ELR (cell line): ENCODE measurements at places on chromosomes 2 and 18.

- peak; percentile 64 for DNase-seq
These were observed 3.3 kb downstream of the BOK start for GRCh38 chr2:241561832-241562231.

DNA sequence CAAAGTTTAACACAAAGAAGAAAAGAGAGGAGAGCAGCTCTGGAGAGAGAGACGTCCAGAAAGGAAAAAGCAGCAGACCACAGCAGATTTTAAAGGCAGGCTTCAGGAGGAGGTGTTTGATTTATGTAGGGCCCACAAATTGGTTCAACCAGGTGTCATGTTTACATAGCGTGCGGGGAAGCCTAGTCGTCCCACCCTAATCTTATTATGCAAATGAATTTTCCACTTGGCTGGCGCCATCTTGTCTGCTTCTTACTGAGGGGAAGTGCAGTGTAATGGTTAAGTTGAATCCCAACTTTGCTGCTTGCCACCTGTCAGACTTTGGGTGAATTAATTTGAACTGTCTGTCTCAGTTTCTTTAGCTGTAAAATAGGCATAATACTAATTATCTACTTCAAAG, 282.4 kb upstream of the CYRIA start:
- DNase-seq: no peak

- no peak for DNase-seq
These were observed 51.6 kb downstream of the BMP10 start for GRCh38 chr2:68819556-68819955.

GRCh38 chr2:238428866-238429265, 2.1 kb downstream of the ASB1 start:
- peak; percentile 46 for DNase-seq

DNA sequence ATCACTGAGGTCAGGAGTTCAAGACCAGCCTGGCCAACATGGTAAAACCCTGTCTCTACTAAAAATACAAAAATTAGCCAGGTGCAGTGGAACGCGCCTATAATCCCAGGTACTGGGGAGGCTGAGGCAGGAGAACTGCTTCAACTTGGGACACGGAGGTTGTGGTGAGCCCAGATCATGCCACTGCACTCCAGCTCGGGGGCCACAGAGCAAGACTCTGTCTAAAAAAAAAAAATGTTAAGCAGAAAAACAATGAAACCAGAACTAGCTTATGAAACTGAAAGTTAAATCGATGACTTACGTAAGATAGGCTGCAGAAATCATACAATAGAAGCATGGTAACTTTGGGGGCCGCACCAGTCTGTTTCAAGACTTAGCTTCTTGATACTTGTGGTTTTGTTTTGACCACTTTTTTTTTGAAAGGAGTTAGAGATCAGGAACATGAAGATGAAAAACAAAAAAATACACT, 6.2 kb upstream of the GPR155 start:
- DNase-seq: no peak

- no peak for DNase-seq
These were observed 323.2 kb downstream of the OSR1 start for GRCh38 chr2:19035238-19035637.

DNA sequence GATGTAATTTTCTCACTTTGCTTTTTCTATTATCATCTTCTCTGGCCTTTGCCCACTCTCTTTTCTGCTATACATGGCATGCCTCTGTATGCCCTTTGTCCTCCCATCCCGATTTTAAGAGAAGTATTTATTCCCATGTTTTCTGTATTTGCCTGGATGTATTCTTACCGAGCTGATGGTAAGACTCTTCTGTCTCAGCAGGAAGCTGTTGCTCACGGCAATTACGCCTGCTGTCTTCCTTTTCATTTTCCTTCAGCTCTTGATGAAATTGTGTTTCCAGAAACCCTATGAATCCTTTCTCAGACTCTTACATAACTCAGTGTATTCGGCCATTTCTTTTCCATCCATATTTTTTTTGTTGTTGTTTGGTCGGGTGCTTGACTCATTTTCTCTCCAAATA, 121.6 kb downstream of the SP3 start:
- DNase-seq: no peak

DNA sequence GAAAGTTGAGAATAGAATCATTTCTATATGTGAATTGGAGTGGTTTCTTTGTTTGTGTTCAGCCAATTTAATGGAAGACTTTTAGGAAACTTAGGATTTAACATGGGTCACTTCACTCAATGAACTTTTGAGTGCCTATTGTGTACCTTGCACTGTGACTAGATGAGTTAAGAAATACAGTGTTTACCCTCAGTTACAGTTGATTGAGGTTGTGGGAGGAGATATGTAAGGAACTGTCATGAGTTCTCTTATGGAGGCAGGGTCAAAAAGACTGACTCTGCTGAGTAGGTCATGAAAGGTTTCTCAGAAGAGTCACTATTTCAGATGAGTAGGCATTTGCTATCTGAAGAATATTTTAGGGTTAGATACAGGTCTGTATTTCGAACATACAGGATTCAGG, 98.6 kb downstream of the RAB3GAP1 start:
- no peak for DNase-seq

DNA sequence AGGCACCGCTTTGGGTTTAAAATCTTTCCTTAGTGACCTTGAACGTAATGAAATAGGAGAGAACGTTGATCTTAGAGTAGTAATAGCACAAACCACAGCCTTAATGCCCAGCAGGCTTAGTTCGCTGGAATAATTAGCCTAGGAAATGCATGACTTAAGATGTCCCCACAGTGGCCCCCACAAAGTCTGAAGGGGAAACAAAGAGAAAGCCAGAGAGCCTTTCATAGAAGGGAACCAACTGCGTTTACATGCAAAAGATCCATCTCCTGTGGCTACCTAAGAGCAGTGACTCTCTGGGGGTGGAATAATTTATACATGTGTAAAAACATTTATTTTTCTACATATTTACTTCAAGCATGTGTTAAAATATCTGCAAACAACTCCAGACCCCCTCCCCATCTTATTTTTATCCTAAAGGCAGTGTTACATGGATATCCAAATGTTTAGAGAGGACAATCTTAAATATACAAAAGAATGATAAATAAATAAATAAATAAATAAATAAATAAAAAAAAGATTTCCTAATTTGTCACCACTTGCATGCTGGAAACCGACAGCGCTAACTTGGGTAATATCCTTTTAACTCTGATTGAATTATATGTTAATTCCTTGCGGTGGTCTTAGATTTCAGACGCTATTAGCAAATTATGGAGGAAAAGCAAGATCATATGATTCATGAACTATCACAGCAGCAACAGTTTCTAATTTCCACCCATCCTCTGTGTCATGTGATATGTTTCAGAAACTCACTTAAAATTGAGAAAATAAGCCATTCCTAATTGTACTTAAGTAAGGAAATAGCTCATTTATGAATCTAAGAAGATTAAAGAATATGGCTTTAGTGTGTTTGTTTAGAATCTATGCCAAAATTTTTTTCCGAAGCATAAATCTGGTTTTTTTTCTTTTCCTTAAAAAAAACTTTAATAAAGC, 23.4 kb upstream of the CYP1B1 start:
- DNase-seq: no peak

DNA sequence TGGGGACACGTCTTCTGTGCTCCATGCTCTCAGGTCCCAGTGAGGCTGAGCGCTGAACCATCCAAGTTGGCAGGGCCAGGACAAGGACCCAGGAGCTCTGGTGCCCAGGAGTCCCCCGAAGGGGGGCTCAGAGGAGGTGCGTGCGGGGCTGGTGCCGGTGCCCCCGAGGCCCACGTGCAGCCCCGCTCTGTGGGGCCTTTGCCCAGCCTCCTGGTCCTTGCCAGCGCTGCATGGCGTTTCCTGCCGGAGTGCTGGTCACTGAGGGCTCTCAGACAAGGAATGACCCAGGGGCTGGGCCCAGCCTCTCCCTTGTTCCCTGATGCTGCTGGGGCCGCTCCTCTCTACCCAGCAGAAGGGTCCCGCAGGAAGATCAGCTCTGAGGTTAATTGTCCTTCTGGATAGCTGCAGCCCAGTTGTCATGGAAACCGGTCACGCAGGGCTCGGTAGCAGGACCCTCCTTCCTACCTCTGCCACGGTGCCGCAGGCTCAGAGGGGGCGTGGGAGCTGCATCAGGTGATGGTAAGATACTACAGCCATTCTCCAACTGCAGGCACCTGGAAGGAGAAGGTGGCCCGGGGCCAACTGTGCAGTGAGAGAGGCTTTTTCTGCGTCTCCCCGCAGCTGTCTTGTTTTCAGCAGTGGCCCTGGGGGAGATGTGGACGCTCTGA, 64.5 kb downstream of the RRM2 start:
- DNase-seq: no peak

- DNase-seq: no peak
These were observed 106.6 kb upstream of the ID2 start for GRCh38 chr2:8575038-8575833.

DNA sequence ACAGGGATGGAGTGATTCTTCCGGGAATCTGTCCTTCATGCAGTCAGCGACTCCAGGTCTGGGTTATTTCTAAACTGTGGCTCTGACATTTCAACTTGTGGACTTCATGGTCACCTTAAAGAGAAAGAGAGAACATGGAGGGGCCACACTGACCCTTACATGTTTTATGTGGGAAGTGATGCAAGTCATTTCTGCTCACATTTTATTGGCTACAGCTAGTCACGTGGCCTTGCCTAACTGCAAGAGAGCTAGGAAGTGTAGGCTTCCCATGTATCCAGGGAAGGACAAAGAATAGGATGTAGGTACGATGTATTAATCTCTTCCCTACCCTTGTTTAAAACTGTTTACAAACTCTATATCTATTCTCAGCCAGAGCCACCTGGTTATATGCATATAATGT, 30.3 kb upstream of the AFTPH start:
- no peak for DNase-seq

DNA sequence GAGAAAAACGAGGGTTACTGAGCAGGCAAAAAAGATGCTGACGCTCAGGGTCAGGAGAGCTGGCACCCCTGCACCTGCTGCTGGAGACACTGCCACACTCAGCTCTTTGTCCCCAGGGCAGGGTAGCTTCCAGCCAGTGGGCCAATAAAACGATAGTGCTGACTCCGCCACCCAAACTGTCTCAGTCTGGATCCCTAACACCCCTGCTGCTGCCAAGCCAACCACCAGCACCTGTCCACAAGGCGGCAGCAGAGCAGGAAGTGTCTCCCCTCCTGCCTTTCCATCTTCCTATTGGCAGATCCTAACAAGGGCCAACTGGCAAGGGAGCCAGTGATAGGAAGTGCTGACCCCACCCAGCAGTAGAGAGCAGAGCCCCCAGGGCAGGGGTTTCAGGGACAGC, 531.5 kb upstream of the SALL3 start:
- no peak for DNase-seq

DNA sequence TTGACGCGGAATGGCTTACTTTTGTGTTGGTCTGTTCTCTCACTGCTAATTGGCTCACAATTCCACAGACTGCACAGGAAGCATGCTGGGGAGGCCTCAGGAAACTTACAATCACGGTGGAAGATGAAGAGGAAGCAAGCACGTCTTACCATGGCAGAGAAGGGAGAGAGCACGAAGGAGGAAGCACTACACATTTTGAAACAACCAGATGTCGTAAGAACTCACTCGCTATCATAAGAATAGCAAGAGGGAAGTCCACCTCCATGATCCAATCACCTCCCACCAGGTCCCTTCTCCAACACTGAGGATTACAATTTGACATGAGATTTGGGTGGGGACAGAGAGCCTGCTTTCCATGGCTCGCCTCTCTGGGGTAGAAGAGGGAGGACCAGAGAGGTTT, 106.2 kb downstream of the KCNF1 start:
- no peak for DNase-seq

GRCh38 chr2:210620456-210620855, 64.1 kb downstream of the CPS1 start:
- no peak for DNase-seq

DNA sequence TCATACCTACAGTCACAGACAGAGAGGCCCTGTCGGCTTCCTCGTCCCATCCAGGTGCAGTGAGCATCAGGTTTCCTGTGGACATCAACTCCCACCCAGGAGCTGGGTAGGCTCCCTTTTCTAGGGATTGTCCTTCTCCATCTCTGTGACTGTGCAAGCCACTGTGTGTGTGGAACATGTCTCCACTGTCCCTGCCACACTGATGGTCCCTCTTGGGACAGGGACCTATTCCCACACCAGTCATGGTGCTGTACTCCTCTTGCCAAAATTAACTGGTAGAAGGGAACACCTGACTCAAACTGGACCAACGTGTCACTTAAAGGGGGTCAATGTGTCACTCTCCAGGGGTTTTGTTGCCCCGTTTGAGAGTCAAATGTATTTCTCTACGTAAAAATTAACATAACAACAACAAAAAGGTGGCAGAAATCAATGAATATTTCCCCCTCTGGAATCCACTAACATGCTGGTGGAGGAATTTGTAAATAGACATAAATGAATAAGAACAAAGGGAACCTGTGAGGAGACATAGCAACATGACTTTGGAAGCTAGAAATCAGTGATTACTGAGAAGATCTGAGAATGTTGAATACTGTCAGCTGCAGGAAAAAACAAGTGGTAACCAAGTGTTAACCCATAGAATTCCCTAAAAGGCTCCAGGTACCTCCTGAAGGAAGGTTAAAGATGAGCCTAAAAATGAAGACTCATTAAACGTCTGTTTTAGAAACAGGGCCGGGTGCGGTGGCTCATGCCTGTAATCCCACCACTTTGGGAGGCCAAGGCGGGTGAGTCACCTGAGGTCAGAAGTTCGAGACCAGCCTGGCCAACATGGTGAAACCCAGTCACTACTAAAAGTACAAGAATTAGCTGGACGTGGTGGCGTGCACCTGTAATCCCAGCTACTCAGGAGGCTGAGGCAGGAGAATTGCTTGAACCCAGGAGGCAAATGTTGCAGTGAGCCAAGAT, 40.4 kb downstream of the SH2D6 start:
- peak; percentile 58 for DNase-seq

GRCh38 chr2:143720095-143720664, 591.0 kb downstream of the ARHGAP15 start:
- no peak for DNase-seq

- DNase-seq: peak; percentile 54
These were observed 21.5 kb upstream of the ANXA4 start for GRCh38 chr2:69720404-69720803.

- peak; percentile 47 for DNase-seq
These were observed 708 bp upstream of the RPIA start for GRCh38 chr2:88690591-88691338.

DNA sequence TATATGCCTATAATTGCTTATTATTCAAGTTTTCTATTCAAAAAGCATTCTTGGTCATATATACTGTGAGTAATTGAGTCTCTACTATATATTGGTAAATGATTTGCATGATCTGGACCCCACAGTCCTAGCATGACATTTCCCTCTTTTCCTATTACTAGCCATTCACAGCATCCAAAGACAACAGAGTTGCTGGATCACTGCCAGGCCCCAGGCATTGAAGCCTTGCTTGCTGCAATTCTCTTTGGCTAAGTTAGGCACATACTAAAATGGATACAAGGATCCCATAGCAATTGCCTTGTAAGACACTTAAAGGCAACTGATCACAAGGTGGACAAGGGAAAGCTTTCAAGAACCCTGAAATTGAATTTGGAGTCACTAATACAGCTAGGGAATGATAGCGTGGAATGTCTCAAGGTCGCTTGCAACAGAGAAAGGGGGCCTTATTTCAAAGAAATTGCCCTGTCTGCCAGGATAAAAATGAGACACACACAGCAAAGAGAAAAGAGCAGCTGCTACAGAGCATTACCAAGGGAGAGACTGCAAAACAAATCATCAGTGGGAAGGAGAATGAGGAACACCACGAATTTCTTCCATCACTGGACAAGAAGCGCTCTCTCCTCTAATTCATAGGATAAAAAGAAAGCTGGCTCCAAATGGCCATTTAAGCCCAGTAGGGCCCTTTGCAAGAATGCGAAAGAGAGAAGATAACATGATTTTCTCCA, 77.1 kb upstream of the EPHA4 start:
- DNase-seq: no peak
